ENCODE measurements at places on chromosomes 6 and 20.

- DNase-seq = no peak
These were observed 17.2 kb upstream of the DST start for GRCh38 chr6:56659721-56660380.

DNA sequence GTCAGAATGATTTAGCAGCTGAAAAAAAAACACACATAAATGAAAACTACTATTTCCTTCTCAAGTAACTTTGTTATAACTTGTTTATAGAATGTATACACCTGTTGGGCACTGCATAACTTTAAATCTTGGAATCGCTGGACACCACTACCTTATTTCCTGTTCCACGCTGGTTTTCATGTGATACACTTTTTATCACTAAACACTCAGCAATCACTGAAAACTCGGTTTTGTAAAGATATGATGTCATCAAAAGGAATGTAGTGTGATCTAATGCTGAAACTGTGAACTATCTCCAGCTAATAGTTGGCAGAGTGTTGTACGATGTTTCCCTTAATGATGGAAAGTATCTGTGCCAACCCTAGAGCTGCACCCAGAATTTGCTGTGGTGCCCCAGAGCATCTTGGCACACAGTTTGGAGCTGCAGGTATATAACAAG, 127.9 kb downstream of the BACH2 start:
- no peak for DNase-seq

- DNase-seq = peak; percentile 70
These were observed 39.2 kb downstream of the TRIM27 start for GRCh38 chr6:28884423-28885131.

GRCh38 chr6:33983721-33984465, 162.0 kb downstream of the GRM4 start:
- DNase-seq = no peak

DNA sequence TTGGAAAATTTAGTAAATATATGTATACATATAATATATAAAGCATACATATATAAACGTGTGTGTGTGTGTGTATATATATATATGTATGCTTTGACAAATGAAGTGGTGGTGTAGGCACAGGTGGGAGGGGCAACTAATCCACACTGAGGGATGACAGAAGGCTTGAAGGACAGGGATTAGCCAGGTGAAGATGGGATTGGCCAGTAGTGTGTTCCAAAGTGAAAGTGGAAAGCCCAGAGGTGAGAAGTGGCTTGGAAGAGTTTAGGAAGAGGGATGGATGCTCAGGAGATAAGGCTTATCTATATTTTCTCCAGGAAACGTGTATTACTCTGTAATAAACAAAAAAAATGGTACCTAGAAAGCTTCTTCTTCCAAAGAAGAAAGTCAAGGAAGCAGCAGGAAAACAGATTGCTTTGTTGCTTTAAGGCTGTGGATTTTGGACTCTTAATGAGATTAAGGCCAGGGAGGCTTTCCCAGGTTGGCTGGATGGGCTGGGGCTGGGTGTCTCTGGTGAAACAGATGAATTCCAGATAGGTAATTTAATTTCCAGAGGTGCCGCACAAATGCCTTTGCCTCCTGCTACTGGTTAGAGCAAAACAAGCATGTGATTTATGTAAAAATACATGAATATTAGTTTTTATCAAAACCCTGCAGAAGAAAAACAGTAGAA, 63.9 kb downstream of the JARID2 start:
- no peak for DNase-seq

DNA sequence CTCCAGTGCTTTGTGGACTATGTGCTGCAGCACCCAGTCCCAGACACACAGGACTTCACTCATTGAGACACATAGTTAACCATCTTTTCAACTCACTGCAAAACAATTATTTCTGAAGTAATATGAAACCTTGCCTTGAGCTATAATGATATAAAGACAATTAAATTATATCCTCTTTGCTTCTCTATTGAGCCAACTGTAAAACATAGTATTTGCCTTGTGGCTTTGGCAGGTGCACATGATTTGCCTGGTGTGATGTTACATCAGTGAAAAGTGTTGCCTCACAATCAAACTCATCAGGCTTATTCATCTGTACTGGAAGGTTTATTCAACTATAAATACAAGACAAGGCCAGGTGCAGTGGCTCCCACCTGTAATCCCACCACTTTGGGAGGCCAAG, 80.6 kb downstream of the NCOA7 start:
- no peak for DNase-seq

DNA sequence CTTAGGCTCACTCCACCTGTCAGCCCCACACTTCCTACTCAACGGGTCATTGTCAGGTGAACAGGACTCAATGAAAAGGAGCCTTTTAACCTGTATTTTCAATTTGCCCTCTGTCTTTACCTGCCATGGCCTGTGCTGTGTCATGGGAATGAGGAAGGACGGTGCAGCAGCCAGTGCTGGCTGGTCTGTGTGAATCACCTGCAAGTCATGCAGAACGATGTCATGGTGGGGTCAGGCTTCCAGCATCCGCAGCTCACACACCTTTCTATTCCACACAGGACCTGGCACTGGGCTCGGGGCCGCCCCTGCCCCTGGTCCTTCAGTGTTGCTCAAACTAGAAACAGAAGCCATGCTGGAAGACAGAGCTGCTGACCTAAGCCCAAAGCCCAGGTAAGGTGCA, 188.7 kb upstream of the GMDS start:
- DNase-seq = no peak

GRCh38 chr6:75613056-75613501, 11.4 kb downstream of the SENP6 start:
- no peak for DNase-seq

Data from stimulated activated CD4-positive, alpha-beta T cell treated with anti-CD3 and anti-CD28 coated beads, Interleukin-15, amount 100 ng/mL, for 48 hours (primary cell).